ENCODE measurements at places on chromosomes 12 and 14.

GRCh38 chr14:55926007-55926406 lies 192.2 kb upstream of the PELI2 start:
- DNase-seq, result no peak

DNA sequence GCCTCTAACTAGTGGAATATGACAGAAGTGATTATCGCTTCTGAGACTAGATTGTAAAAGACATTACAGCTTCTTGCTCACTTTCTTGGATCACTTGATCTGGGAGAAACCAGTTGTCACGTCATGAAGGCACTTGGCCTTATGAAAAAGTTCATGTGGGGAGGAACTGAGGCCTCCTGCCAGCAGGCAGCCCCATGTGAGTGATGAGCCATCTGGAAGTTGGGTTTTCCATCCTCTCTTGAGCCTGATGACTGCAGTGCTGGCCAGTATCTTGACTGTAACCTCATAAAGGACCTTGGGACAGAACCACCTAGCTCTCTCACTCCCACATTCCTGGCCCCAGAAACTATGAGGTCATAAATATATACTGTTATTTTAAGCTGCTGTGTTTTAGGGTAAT lies 28.0 kb downstream of the TTLL5 start:
- no peak for DNase-seq

DNA sequence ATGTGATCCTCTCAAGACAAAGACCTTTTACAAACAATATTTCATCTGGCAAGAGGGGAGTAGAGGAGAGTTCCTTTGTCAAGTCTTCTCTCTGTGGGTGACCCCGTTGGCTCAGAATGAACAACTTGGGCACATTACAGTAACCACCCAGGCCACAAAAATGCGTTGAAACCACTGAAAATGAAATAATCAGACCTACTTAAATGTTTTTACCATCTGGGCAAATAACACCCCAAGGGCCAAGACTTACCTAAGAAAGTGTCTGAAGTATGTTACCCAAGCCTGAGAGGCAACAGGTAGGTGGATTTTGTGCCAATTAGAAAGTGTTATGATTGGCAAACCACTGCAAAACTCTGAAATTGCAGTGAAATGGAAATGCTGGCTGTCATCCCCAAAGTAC lies 1.3 kb downstream of the TC2N start:
- DNase-seq, result no peak

DNA sequence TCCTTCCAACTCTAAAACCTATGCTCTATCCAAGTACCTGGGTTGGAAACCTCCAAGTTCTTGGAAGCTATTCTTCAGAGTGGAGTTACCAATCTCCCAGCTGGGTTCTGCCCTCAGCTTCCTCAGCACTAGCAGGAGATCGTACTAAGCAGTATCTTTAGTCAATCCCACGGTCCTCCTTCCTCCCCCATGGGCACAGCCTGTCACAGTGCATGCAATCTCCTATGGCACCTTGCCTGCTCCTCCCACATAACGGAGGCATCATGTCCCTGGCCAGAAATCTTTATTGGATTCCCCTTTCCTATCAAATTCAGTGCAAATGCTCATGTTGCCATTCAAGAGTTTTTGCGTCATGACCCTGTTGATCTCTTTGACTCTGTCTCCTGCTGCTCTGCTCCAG lies 5.4 kb upstream of the LPAR5 start:
- DNase-seq, result peak; percentile 51

DNA sequence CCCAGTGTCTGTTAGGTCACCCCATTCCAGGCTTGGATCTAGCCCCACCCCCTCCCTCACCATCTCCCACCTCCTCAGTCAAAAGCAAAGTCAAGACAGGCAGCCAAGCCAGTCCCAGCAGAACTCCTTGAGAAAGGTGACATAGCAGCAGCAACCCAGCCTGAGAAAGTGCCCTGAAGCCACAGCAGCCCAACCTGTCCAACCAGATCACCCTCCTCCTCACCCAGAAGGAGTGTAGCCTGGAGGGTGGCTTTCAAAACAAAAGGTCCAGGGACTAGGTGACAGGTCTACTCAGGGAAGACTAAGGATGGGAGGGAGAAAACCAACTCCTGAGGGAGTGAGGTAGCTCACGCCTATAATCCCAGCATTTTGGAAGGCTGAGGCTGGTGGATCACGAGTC lies 5.2 kb downstream of the RAB15 start:
- DNase-seq, result no peak

DNA sequence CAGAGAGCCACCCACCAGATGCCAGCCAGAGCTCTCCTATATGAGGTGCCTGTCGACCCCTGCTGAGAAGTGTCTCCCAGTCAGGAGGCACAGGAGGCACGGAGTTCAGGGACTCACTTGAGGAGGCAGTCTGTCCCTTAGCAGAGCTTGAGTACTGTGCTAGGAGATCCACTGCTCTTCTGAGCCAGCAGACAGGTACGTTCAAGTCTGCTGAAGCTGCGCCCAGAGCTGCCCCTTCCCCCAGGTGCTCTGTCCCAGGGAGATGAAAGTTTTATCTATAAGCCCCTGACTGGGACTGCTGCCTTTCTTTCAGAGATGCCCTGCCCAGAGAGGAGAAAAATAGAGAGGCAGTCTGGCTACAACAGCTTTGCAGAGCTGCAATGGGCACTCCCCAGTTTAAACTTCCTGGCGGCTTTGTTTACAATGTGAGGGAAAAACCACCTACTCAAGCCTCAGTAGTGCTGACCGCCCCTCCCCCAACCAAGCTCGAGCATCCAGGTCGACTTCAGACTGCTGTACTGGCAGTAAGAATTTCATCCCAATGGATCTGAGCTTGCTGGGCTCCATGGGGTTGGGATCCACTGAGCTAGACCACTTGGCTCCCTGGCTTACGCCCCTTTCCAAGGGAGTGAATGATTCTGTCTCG lies 146.7 kb upstream of the USP15 start:
- no peak for DNase-seq

- no peak for DNase-seq
Measured at GRCh38 chr14:68466491-68466977, 326.3 kb downstream of the ZFP36L1 start.

- DNase-seq, result no peak
Measured at GRCh38 chr14:63275611-63276010, 43.1 kb downstream of the GPHB5 start.

- no peak for DNase-seq
Measured at GRCh38 chr14:35387219-35387618, 17.3 kb downstream of the NFKBIA start.

GRCh38 chr14:25463480-25463879 lies 413.5 kb upstream of the STXBP6 start:
- DNase-seq, result no peak

- DNase-seq, result peak; percentile 35
Measured at GRCh38 chr14:21267886-21268616, 1.2 kb downstream of the HNRNPC start.

GRCh38 chr12:49622501-49623141 lies 740 bp upstream of the PRPF40B start:
- DNase-seq, result peak; percentile 74

GRCh38 chr14:75088566-75089373 lies 19.3 kb downstream of the ZC2HC1C start:
- peak; percentile 78 for DNase-seq

- no peak for DNase-seq
Measured at GRCh38 chr12:34356233-34356987, 334.1 kb downstream of the ALG10 start.

DNA sequence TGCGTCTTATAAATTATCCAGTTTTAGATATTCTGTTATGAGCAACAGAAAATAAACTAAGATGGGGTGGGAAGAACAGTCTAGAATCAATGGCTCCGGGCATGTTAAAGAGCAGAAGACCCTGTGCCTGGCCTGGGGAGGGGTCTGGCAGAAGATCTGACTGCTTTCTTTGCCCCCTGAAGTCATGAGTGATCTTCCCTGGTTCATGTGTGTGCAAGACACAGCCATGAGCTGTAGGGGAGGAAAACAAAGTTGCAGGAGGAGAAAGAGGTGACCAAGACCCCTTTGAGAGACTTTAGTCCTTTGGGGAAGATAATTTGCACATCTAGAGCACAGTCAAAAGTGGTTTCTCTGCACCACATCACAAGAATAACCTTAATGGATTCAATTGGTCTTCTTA lies 4.8 kb downstream of the LACRT start:
- DNase-seq, result no peak

- no peak for DNase-seq
Measured at GRCh38 chr12:116144384-116144783, 133.1 kb downstream of the MED13L start.

- no peak for DNase-seq
Measured at GRCh38 chr12:32249777-32250176, 143.1 kb downstream of the BICD1 start.

DNA sequence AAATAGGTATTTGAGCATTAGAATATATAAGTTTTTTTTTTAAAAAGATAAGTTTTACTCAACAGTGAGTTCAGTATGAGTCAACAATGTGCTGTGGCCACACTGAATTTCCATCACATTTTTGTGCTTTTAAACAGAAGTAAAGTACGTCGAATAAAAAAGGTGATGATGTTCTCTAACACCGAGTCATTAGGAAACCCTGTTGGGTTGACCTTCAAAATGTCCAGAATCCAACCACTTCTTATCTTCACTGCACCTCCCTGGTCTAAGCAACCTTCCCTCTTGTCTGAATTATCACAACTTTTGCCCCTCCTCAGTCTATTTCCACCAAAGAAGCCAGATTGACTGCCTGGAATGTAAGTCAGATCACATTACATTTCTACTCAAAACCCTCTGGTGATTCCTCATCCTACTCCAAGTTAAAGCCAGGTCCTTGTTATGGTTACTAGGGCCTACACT lies 43.0 kb upstream of the SYCP3 start:
- no peak for DNase-seq

DNA sequence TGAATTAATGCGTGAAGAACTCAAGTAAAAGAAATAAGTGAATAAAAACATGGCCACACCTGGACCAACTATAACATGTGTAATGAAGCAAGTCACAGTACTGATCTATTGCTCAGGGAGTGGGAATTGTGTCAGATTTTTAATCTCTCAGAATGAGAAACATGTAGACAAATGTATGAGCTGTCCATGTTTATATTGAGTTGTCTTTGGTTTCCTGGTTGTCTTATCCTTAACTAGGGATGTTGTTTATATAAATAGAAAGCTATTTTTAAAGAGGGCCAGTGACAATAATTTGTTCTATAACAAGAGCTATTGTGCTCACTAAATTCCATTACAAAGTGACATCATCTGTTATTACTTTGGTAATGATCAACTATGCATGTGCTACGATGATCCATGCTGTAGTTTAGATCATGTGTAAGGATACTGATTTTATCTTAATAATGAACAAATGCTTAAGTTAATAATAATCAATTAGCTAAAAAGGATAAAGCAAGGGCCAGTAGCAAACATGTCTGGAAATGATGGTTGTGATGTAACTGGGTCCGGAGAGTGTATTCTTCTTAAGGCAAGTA lies 91.3 kb upstream of the RTL1 start:
- DNase-seq, result no peak

GRCh38 chr12:10235761-10236631 lies 23.3 kb downstream of the GABARAPL1 start:
- peak; percentile 76 for DNase-seq

- no peak for DNase-seq
Measured at GRCh38 chr14:51852541-51852940, 7.9 kb upstream of the GNG2 start.

DNA sequence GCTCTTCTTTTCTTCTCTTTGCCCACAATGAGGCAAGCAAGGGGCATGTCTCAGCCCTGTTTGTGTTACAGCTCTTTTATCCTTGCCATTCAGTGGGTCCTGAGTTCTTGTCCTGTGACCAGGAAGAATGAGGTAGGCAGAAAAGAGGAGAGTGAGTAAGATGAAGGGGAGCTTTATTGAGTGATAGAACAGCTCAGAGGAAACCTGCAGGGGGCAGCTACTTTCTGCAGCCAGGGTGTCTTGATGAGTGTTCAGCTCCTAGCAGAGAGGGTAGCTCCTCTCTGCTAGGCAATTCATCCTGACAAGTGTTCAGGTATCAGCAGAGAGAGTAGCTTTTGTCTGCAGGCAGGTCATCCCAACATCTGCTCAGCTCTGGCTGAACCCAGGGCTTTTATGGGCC lies 41.0 kb downstream of the HSD17B6 start:
- DNase-seq, result no peak

- DNase-seq, result no peak
Measured at GRCh38 chr12:131963381-131963780, 13.6 kb downstream of the EP400 start.

DNA sequence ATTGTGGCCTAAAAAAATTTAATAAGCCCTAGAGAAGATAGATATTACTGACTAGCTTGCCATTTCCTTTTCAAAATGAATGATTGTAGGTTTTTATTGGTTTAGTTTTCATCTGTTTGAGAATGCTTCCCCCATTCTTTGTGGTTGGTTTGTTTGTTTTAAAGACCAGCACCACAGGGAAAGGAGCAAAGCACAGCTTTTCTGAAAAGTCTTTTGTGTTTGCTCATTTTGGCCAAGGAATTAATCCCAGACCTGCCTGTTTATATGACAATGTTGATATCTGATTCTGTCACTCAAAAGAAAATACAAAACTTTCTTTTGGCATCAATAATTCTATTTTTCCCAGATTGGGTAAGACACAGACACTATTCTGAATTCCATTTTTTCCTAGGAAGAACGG lies 312.5 kb upstream of the FLRT2 start:
- DNase-seq, result no peak

DNA sequence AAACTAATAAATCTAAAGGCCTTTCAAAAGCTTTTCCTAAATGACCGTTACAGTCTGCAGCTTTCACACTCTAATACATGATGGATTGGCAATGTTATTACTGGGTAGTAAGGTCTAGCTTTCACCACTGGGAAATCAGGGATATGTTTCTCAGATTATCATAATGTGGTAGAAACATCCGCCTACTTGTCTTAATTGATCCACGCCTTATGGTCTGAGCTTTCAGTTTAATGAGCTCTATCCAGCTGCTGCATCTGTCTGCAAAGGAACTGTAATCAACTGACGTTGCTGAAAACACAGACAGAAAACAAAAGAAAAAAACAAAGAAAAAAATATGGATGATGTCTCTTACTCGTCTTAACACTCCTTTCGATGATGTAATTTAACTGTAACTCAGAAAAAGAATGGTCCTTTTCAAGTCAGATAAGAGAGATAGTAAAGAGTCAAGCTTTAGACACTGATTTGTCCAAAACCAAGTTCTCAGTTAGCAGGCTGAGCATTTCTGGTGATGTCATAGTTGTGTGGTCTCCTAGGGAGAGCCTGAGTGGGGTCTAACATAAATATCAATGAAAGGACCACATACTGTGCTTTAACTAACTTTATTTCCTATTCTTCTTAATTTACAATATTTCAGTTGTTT lies 85.9 kb downstream of the C2CD5 start:
- no peak for DNase-seq

DNA sequence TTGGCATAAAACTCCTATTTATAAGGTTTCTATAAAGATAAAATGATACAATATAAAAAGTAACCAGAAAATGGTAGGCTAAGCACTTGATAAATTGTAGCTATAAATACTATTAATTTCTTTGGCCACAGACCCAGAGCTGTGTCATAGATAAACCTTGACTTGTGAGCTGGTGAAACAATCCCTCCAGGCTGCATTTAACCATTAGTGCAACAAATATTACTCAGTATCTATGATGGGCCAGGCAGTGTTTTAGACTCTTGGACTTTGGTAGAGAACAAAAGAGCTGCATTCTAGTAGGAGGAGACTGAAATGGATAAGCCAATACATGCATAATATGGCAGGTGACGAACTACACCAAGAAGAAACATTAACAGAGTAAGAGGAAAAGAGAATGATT lies 178.1 kb downstream of the BTG1 start:
- DNase-seq, result no peak

GRCh38 chr14:64763801-64764621 lies 59.8 kb downstream of the PLEKHG3 start:
- DNase-seq, result peak; percentile 62

- DNase-seq, result peak; percentile 73
Measured at GRCh38 chr12:76529226-76529918, 30.2 kb downstream of the OSBPL8 start.

- DNase-seq, result peak; percentile 96
Measured at GRCh38 chr14:101876555-101876938, 87.8 kb upstream of the DYNC1H1 start.

Measured in hematopoietic multipotent progenitor cell treated with erythropoietin and hydrocortisone succinate and interleukin-3 and kit ligand, for 4 days (in vitro differentiated cells).